Uterus (tissue), 4 donors: ENCODE measurements at places on chromosomes 12 and 14. TPM values are rescaled to one million over a fixed set of nuclear protein-coding genes. Genes with fewer than 3 reads are reported as not detected.
A peak's percentile ranks its signal among the peaks of the same experiment; 100 is the strongest.

The AREL1 gene
- total RNA-seq, result 33.8 TPM

The HSP90AA1 gene
- total RNA-seq, result 800 TPM

DNA sequence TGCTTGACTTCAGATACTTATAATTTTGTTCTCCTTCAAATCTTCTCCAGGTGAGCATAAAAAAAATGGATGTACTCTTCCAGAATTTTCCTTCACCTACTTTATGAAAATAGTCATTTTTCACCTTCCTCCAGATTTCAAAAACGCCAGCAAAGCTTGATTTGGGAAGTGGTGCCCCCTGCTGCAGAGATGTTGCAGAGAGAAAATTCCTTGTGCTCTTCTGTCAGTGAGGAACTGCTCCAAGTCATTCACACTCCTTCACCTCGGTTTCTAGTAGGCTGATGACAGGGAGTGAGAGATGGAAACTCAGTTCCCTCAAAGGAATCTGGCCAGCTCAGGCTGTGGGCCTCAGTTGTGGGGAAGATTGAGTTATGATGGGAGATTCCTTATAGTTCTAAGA, 24.2 kb upstream of the RNASE3 start:
- H3K36me3 ChIP-seq, result no peaks in the 10 kb centered on the region
- no peak overlapping the region for H3K27ac ChIP-seq
- H3K4me1 ChIP-seq, result no peaks in the 10 kb centered on the region
- no peak for DNase-seq
- no peaks in the 10 kb centered on the region for H3K27me3 ChIP-seq

- H3K4me1 ChIP-seq, result no peaks in the 10 kb centered on the region
- no peak for DNase-seq
- H3K27ac ChIP-seq, result no peak overlapping the region
- H3K27me3 ChIP-seq, result no peaks in the 10 kb centered on the region
- no peaks in the 10 kb centered on the region for H3K36me3 ChIP-seq
These were observed 308.3 kb upstream of the RGS6 start for GRCh38 chr14:71623939-71624338.

DNA sequence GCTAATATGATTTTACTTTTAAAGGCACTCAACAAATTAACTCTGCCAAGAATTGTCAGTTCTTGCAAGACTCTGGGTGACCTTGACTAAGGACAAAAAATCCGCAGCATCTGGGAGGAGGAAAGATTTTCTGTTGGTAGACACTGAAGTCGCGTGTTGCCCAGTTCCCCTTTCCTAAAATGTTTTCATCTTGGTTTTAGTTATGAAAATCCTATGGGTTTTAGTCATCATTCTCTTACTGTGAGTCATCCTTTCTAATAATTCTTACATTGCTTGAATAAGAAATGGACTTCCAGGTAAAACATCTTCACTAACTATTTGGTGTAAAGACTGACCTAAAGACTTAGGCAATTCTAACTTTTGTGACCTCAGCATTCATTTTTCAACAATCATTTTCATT, 9.1 kb downstream of the GSG1 start:
- no peak for DNase-seq
- H3K4me3 ChIP-seq, result no peak overlapping the region
- H3K27ac ChIP-seq, result no peak overlapping the region
- no peaks in the 10 kb centered on the region for H3K27me3 ChIP-seq

DNA sequence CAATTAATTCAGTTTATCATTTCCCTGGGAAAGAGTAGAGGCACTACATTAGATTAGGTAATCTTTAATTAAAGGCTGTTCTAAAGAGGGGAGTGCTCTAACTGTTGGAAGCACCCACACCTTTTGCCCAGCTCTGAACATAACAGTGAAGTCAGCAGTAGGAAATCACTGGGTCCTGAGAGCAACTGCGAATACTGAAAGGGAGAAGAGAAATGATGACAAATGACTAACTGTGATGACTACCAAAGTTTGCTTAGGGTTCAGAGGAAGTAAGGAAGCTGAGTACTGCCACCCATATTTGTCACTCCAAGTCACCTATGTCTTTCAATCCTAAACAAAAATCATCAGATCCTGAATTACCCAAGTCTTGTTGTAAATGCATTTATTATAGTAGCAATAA, 140.6 kb downstream of the EPS8 start:
- H3K27me3 ChIP-seq, result no peaks in the 10 kb centered on the region
- H3K27ac ChIP-seq, result peak overlapping the region; percentile 46
- H3K4me1 ChIP-seq, result no peaks in the 10 kb centered on the region
- no peak for DNase-seq

DNA sequence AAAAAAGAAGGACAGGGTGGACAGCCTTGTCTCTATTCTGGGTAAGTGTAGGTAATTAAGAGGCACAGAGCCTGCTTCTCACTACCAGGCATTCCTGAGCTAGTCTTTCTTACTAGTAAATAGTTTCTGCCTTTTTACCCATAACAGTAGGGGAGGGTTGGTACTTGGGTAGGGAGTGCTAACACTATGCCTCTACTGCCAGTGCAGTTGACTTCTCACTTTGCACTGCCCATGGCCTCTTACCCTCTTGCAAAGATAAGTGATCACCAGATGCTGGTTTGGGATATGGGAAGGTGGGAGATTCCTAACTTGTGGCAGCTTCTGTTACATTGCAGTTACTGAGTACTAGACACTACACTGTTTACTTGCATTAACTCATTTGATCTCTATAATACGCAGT, 11.6 kb downstream of the AHSA1 start:
- H3K27me3 ChIP-seq, result no peaks in the 10 kb centered on the region
- H3K4me1 ChIP-seq, result peaks cover 5% of the 10 kb centered on the region
- DNase-seq, result no peak
- no peak overlapping the region for H3K4me3 ChIP-seq

The PCK2 gene
- not detected for total RNA-seq

DNA sequence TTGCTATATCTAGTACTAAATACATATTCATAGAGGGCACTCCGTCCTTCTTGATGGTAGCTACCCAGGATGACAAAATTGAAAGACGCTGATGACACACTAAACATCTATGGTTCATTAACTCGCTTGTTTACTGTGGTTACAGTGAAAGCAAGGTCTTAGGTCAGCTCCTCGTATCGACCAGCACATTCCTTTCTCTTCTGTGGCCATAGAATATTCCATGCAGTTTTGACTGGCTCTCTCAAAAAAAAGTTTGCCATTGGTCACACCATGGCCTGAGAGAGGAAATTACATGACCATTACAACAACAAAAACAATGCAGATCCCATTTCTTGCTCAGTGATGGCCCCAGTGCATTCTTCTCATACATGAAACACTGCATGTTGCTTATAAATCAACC, 411.4 kb upstream of the SOX5 start:
- H3K36me3 ChIP-seq, result no peaks in the 10 kb centered on the region
- no peaks in the 10 kb centered on the region for H3K4me1 ChIP-seq
- no peaks in the 10 kb centered on the region for H3K27me3 ChIP-seq
- H3K27ac ChIP-seq, result no peak overlapping the region
- H3K4me3 ChIP-seq, result no peak overlapping the region
- no peak for DNase-seq

- H3K4me1 ChIP-seq, result no peaks in the 10 kb centered on the region
- DNase-seq, result peak; percentile 49
- no peaks in the 10 kb centered on the region for H3K36me3 ChIP-seq
- H3K27me3 ChIP-seq, result no peaks in the 10 kb centered on the region
- no peak overlapping the region for H3K4me3 ChIP-seq
These were observed 263.4 kb upstream of the PLEKHG7 start for GRCh38 chr12:92439420-92439805.

GRCh38 chr12:108356835-108357806, 18.0 kb upstream of the CMKLR1 start:
- H3K27me3 ChIP-seq, result no peaks in the 10 kb centered on the region
- no peak overlapping the region for H3K27ac ChIP-seq
- no peaks in the 10 kb centered on the region for H3K36me3 ChIP-seq
- DNase-seq, result no peak
- no peaks in the 10 kb centered on the region for H3K4me1 ChIP-seq
- no peak overlapping the region for H3K4me3 ChIP-seq

GRCh38 chr12:645563-646071, 17.6 kb downstream of the NINJ2 start:
- no peaks in the 10 kb centered on the region for H3K27me3 ChIP-seq
- H3K4me1 ChIP-seq, result peaks cover 15% of the 10 kb centered on the region
- H3K4me3 ChIP-seq, result no peak overlapping the region
- no peaks in the 10 kb centered on the region for H3K36me3 ChIP-seq
- H3K27ac ChIP-seq, result peak overlapping the region; percentile 97
- peak; percentile 80 for DNase-seq

The LBHD2 gene
- not detected for total RNA-seq

DNA sequence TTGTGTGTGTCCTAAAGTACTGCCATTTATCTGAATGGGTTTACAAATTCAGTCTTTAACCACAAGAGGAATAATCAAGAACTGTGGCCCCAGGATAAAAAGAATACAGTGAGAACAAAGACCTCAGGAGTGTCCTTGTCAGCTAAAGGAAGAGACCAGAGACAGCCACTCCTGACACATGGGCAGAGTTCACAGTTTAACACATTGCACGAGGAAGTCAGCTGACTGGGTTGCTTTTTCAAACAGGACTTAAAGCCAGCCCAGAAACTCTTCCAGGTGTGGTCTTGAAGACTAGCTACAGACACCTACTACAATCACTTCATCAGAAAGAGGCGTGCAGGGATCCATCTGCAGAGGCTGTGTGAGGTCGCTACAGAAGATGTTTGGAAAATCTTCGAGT, 42.8 kb downstream of the GNS start:
- no peaks in the 10 kb centered on the region for H3K4me1 ChIP-seq
- no peaks in the 10 kb centered on the region for H3K27me3 ChIP-seq
- no peak overlapping the region for H3K27ac ChIP-seq
- no peak for DNase-seq

The RBMS2 gene
- 107 TPM for total RNA-seq

The EIF5 gene
- total RNA-seq, result 66.5 TPM

- no peak overlapping the region for H3K4me3 ChIP-seq
- no peak for DNase-seq
- H3K4me1 ChIP-seq, result peaks cover 3% of the 10 kb centered on the region
- peaks cover 25% of the 10 kb centered on the region for H3K27me3 ChIP-seq
These were observed 1.6 kb downstream of the NXPH4 start for GRCh38 chr12:57218030-57218853.

- DNase-seq, result no peak
- H3K27ac ChIP-seq, result peak overlapping the region; percentile 83
- H3K4me3 ChIP-seq, result peak overlapping the region; percentile 86
These were observed 827 bp downstream of the ALDH2 start for GRCh38 chr12:111767362-111768158.

DNA sequence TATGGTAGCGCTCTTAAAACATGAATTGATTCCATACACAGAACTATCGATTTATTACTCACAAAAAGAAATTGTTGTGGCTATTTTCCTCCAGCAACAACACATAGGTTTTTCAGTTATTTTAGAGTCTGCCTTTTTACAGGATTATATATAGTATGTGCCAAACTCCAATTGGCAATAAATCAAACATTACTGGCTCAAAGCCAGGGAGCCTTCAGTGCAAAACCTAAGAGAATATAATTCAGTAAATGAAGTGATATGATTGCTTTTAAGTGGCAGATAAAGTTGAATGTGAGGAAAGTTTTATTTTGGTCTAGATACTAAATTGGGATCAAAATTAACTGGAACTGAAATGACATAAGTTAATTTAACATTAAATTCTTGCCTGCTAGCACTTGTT, 234.8 kb downstream of the PIK3C2G start:
- no peak overlapping the region for H3K27ac ChIP-seq
- H3K36me3 ChIP-seq, result no peaks in the 10 kb centered on the region
- no peak overlapping the region for H3K4me3 ChIP-seq
- no peaks in the 10 kb centered on the region for H3K27me3 ChIP-seq

DNA sequence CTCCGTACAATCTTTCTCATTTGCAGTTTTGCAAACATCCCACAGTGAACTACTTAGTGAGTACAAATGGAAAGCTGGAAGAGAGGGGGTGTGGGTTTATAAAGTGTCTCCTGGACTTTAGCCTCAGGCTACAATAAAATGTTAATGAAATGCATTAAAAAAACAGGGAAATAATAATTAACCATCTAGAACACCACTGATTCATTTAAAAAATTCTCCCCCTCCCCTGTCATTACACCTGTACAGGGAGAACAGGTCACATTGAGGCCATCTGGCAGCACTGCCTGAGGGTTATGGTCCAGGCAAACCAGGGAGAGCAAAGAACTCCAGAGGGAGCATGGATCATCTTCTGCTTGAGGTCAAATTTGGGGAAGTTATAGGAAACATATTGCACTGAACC, 96.3 kb downstream of the TSPAN8 start:
- no peaks in the 10 kb centered on the region for H3K4me1 ChIP-seq
- no peaks in the 10 kb centered on the region for H3K27me3 ChIP-seq
- H3K27ac ChIP-seq, result no peak overlapping the region
- no peak for DNase-seq

GRCh38 chr12:56448860-56449621, at the start of gene TIMELESS:
TSS of gene TIMELESS (minus strand) at chr12:56449426. CDS start at chr12:56434170, 15,256 bp downstream.
- H3K4me1 ChIP-seq, result no peaks in the 10 kb centered on the region
- H3K36me3 ChIP-seq, result no peaks in the 10 kb centered on the region
- H3K27me3 ChIP-seq, result no peaks in the 10 kb centered on the region
- peak within 1 kb of the TSS; percentile 92 for H3K27ac ChIP-seq

DNA sequence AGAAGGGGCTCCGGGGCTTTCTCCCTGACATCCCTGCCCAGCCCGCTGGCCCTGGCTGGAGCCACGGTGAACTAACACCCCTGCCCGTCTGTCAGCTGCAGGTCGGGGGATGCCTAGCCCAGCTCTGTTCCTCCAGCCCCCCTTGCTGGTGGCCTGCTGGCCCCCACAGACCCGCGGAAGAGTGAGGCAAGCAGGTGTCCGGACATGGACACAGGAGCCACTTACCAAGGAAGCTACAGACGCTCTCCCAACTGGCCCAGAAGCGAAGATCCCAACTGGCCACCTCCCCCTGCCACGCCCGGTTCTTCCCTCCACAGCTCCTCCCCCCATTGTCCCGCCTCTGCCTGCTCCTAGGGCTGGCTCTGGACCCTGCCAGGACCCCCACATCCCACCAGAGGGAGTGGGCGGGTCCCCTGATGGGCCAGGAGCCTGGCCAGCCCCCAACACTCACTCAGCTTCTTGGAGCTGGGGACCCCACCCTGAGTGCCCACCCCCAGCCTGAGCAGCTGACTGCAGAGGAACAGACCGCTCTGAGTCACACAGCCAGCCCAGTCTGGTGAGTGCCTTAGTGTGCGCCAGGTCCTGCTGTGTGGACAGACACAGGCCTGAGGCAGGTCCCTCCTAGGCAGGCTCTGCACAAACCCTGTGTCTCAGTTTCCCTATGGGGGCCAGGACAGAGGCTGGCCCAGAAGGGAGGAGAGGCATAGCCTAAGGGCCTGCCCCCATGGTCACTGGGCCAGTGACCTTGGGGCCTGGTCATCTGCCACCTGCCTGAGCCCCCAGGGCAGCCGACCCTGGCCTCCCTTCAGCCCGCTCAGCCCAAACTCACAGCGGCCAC, 7.7 kb downstream of the AHNAK2 start:
- H3K27me3 ChIP-seq, result no peaks in the 10 kb centered on the region
- peak; percentile 94 for DNase-seq
- H3K4me3 ChIP-seq, result peak overlapping the region; percentile 38
- H3K4me1 ChIP-seq, result peaks cover 32% of the 10 kb centered on the region

DNA sequence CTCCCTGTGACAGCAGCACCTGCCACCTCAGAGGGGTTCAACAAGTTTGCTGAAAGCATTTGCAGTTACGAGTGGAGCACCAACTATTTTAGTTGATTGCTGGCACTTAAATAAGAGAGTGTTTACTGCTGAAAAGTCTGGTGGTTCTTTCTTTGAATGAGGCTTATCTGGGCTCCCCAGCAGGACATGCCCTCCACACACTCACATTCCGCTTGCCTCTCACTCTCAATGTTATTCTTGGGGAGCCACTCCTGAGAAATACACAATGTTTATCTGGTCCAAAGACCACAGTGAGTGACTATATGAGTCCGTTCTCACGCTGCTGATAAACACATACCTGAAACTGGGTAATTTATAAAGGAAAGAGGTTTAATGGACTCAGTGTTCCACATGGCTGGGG, 31.9 kb downstream of the NT5DC3 start:
- H3K4me3 ChIP-seq, result no peak overlapping the region
- no peaks in the 10 kb centered on the region for H3K36me3 ChIP-seq
- no peaks in the 10 kb centered on the region for H3K27me3 ChIP-seq
- no peak for DNase-seq
